ENCODE measurements at places on chromosomes 1 and 21.

- DNase-seq = no peak
These were observed 6.5 kb downstream of the ACTRT2 start for GRCh38 chr1:3027611-3028371.

DNA sequence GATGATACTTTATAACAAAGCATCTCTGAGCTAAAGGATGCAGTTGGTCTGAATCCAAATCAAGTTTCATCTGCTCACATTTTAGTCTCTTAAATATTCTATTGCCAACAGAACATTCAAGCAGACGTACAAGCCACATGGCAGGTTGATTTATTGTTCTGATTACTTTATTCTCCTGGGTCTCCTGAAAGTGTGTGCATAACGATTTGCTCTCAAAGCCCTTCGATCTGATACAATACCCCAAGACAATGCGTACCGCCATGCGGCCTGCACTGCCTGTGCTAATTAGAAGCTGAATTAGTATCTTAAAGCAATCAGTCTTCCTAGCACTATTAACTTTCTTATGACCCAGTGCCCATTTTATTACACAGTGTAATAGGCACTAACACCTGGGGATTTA is 56.9 kb downstream of the FHAD1 start:
- no peak for DNase-seq

DNA sequence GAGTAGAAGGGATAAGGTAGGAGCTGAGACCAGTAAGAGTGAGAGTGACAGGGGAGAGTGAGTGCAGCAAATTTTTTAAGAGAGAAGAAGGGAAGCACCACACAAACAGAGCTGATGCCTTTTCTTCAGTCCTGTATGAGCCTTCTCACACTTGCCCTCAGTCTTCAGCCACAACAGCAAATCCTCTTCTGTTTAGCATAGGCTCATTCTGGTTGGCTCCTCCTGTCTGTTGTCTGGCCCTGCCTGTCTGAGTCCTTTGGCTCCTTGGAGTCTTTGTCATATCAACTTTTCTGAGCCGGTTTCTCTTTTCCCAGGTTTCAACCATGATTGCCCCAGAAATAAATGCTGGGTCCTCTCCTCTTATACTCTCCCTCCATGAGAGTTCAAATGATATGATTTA is 12.7 kb upstream of the CASQ1 start:
- DNase-seq = no peak

- no peak for DNase-seq
These were observed 153.4 kb downstream of the ETS2 start for GRCh38 chr21:38958940-38959691.

- no peak for DNase-seq
These were observed 7.8 kb upstream of the ZNF691 start for GRCh38 chr1:42838482-42839190.

GRCh38 chr1:218692808-218693207 is 347.7 kb downstream of the TGFB2 start:
- DNase-seq = no peak

DNA sequence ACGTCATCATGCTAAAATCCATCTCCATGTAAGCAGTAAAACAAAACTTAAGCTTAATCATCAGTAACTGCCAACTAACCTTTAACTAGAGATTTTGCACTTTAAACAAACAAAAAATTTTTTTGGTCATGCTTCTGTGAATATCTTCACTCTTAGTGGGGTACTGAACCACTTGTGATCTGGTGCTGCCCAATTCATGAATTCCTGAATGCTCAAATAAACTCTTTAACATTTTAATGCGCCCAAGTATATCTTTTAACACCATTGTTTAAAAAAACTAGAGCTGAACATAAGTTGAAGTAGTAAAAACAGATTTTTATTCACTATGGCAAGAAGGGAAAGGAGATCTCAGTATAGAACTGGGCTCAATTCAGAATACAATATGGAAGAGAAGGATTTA is 196.9 kb upstream of the USP24 start:
- DNase-seq = no peak

DNA sequence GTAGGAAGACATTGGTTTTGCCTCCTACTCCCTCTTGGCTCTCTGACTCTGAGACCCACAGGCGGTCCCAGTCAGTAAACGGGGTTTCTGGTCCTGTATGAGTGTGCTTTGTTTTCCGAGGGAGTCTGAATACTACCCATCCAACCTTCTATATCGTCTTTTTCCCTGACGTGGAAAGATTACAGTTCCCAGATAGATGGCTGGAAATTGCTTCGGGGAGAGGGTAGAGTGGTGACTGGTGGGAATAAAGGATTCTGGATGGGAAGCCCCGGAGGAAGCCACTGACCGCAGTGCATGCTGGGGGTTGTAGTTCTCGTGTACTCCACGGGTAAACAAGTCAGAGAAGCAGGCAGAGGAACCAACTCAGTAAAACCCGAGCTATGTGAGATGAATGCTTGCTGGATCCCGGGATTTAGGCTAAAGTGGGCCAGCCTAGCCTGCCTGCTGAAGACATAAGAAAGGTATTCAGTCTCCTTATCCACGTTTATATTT is 66.2 kb upstream of the IRF2BP2 start:
- DNase-seq = no peak

GRCh38 chr21:31111093-31111492 is 72.8 kb upstream of the KRTAP19-8 start:
- DNase-seq = no peak

DNA sequence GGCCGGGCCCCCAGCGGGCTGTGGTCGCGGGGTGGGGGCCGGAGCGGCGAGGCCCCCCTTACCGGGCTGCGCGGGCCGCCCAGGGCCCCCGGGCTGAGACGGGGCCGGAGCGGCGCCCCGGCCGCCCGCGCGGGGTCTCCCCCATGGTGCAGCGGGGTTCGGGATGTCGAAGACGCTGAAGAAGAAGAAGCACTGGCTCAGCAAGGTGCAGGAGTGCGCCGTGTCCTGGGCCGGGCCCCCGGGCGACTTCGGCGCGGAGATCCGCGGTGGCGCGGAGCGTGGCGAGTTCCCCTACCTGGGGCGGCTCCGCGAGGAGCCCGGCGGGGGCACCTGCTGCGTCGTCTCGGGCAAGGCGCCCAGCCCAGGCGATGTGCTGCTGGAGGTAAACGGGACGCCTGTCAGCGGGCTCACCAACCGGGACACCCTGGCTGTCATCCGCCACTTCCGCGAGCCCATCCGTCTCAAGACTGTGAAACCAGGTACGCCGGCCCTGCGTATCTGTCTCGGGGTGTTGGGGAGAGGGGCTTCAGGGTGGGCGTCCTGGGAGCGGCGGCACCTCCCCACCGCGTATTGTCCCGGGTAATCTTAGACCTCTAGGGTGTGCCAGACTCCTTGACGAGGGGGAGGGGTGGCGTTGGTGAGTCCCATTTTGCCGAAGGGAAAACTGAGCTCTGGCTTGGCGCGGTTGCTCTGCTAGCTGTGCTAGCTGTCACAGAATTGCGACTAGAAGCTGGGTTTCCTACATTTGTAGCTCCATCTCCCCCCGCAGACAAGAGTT is 745 bp downstream of the MAGI3 start:
- DNase-seq = no peak

DNA sequence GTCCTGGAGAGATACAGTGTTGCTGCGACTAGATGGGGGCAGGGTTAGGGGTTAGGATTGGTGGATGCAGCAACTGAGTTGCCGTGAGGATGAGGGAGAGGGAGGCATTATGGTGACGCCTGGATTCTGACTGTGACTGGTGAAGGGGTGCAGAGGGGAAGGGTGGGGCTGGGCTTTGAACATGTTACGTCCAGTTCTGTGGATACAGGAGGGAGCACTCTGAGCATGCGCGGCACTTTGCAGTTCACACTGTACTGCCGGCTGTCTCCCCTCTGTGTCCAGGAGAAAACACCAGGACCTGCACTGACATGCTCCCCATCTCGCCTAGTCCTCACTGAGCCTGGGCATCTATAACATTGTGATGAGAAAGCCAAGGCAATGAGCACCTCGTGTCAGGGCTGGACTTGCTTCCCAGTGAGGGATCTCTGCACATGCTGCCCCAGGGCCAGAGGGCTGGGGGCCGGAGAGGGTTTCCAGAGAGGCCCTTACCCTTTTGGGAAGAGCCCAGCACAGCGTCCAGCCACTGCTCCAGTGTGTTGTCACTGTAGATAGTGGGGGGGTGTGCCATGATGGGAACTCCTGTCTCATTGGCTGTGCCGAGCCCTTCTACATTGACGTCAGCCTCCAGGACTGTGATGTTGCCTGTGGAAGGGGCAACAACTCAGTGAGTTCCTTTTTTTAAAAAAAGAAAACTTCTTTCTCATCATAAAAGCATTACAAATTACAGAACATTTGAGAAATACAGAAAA is 7.6 kb downstream of the FAM151A start:
- DNase-seq = no peak

DNA sequence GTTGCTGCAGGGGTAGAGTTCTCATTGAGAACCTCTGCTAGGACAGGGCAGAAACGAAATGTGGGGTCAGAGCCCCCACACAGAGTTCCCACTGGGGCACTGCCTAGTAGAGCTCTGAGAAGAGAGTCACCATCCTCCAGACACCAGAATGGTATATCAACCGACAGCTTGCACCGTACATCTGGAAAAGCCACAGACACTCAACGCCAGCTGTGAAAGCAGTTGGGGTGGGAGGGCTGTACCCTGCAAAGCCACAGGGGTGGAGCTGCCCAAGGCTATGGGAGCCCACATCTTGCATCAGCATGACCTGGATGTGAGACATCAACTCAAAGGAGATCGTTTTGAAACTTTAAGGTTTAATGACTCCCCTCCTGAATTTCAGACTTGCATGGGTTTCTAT is 284.0 kb upstream of the DEPDC1 start:
- no peak for DNase-seq

All from cortex of kidney (tissue), 1 donor.